ENCODE measurements at places on chromosomes 11 and 22.

- no peak for DNase-seq
Observed at GRCh38 chr22:46749682-46750529, 11.9 kb upstream of the CERK start.

- DNase-seq: no peak
Observed at GRCh38 chr22:35821654-35822053, 104.0 kb downstream of the APOL5 start.

DNA sequence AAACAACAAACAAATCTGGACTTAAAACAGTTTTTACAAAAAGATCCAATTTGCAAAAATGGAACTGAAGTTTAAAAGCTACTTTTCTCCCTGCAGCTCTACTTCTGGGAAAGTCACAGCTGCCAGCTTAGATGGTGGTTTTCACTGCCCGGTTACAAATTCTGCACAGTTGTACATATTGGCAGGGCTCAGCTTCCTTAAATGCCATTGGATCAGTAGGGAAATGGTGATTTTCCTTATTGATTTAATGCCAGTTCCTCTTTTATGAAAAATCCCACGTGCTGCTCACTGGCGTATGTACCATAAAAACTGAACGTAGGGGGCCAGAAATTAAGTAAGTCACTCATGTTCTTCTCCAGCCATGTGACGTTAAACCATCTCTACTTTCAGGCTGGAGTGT, 22.8 kb downstream of the GRAP2 start:
- DNase-seq: no peak

GRCh38 chr22:46501701-46502100, 35.7 kb downstream of the CELSR1 start:
- no peak for DNase-seq

GRCh38 chr11:118442301-118442700, 6.0 kb downstream of the KMT2A start:
- DNase-seq: no peak

GRCh38 chr11:116849486-116849885, 12.1 kb upstream of the APOA1 start:
- DNase-seq: no peak

GRCh38 chr11:67117176-67117575, 1.9 kb upstream of the KDM2A start:
- no peak for DNase-seq

All from nucleus accumbens (tissue), 56 donors.